Activated CD4-positive, CD25-positive, alpha-beta regulatory T cell (primary cell): ENCODE measurements at places on chromosomes 16 and 17.

DNA sequence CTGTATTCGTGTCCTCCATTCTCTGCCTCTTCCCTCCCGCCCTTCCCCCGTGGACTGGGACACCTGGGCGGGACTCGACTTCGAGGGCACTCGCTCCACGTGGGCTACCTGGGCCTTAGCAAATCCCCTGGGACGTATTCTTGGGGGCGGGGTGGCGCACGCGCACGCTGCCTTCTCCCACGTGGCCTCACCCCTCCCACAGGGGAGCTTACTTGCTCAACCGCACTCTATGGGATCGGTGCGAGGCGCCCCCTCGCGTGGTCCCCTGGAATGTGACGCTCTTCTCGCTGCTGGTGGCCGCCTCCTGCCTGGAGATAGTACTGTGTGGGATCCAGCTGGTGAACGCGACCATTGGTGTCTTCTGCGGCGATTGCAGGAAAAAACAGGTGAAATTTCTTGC is 3.5 kb downstream of the VMO1 start:
- DNase-seq = no peak

GRCh38 chr17:64692187-64692586 is 30.1 kb upstream of the SMURF2 start:
- no peak for DNase-seq

- DNase-seq = no peak
Measured at GRCh38 chr17:37274461-37274860, 101.3 kb upstream of the C17orf78 start.

GRCh38 chr16:87628940-87629339 is 26.6 kb downstream of the JPH3 start:
- DNase-seq = no peak

DNA sequence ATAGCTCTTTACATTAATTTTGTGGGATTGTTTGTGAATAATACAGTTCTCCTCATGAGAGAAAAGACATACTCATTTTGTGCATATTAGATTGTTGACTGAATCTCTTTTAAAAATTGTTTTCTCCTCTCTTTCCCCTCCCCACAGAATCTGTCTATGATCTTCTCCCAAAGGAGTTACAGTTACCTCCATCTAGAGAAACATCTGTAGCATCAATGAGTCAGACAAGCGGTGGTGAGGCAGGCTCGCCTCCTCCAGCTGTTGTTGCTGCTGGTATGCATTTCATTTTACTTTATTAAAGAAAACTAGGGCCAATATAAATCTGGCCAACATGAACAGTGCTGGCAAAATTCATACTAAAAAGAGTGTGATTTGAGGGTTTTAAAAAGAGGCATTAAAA is 60.5 kb downstream of the NFAT5 start:
- DNase-seq = no peak

GRCh38 chr17:38460716-38461630 is 32.7 kb downstream of the ARHGAP23 start:
- DNase-seq = no peak

DNA sequence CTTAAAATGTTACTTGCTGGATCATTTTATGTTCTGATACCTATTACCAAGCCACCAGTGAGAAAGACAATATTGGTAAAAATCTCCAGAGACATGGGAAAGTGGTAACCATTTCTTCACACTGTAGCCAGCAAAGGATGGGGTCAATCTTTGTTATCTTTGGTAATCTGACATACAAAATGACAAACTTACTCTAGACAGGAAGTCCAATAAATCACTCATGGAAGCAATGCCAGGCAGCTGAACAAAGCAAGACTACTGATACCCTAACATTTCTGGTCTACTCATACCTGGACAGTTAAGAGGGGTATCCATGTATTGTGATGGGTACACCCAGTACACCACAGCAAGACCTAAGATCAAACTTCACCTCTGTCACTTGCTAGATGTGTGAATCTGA is 19.0 kb downstream of the GRB2 start:
- DNase-seq = no peak

DNA sequence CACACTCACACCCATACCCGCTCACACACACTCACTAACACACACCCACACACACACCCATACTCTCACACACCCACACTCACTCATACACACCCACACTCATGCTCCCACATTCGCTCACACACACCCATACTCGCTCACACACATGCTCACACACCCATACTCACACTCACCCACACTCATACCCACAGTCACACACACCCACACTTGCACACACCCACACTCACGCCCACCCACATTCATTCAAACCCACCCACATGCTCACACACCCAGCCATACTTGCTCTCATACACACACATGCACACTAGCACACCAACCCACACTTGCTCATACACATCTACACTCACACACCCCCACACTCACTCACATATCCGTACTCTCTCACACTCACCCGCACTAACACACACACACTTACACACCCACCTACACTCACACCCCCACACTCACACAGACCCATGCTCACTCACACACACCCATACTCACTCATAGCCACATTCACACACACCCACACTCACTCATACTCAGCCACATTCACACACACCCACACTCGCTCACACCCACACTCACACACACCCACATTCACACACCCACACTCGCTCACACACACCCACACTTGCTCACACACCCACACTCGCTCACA is 322.4 kb upstream of the N4BP1 start:
- no peak for DNase-seq

GRCh38 chr16:23587726-23588125 is 8.4 kb downstream of the NDUFAB1 start:
- no peak for DNase-seq

GRCh38 chr17:82548681-82549303 is 29.3 kb downstream of the FOXK2 start:
- no peak for DNase-seq

DNA sequence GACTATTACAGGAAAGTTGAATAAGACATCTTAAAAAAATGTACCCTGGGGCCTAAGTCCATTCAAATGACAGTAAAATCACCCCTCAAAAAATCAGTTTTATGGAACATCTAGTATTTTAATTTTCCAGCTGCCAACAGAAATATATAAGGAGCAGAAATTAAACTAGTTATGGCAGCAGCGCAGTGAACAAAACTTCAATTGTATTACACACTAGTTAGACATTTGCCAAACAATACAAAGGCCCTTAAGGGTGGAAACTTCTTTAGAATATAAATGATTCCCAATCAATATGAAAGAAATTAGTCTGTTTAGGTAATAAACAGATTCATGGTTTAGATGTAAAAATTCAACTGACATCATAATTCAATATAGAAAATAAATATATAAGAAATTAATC is 18.1 kb upstream of the RFFL start:
- DNase-seq = no peak

DNA sequence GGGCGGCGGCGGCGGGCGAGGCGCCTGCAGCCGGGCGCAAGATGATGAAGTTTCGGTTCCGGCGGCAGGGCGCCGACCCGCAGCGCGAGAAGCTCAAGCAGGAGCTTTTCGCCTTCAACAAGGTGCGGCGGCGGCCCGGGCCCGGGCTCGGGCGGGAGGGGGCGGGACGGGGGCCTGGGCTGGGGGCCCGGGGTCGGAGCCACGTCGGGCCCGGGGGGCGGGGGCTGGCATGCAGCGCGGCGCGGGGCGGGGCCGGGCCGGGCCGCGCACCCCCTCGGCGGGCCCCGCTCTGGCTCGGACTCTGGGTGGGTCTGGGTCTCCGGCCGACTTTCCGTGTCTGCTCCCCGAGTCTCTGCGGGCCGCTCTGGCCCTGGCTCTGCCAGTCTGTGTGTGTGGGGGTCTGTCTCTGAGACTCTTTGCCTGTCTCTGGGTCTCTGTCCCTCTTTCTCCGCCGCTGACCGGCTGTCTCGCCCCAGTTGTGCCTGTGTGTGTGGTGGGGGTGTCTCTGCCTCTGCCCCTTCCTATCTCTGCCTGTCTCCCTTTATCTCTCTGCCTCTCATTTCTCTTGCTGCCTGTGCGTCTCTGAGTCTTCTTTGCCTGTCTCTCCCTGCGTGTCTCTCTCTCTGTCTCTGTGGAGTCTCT is 328 bp downstream of the LLGL1 start:
- DNase-seq = peak; percentile 51

DNA sequence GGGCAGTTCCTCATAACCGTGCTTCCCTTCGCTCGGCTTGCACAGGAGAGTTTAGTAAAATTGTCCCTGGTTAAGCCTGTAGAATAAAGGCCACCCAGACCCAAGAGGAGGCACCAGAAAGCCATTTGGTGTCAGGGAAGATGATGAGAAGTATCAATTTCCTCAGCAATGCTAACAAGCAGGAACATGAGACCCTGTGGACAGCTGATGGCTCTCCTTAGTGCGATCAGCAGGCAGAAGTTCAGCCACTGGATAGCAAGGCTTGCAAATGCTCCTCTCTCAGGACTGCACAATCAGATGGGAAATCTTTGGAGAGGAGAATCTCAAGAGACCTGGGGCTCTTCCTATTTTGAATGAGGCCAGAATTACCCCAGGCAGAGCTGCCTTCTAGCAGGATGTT is 261.1 kb upstream of the DYNLRB2 start:
- DNase-seq = no peak

GRCh38 chr17:58533616-58534188 is 19.3 kb upstream of the MTMR4 start:
- no peak for DNase-seq

DNA sequence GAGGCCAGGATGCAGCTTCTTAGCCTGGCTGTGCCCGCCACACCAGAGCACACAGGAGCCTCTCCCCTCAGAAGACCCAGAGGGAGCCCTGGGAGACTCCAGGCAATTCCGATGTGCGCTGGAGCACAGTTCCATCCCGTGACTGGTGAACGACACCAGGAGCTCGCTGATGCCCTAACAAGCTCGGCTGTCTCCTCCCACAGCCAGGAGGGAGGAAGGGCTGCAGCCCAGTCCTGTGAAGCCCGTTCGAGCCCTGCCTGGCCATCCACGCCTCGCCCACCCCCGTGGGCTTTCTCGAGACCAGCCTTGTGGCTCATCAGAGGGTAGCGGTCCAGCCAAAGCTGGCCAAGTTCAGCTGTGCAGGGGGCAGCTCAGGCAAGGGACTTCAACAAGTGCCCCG is 21.8 kb upstream of the RASD1 start:
- DNase-seq = no peak

DNA sequence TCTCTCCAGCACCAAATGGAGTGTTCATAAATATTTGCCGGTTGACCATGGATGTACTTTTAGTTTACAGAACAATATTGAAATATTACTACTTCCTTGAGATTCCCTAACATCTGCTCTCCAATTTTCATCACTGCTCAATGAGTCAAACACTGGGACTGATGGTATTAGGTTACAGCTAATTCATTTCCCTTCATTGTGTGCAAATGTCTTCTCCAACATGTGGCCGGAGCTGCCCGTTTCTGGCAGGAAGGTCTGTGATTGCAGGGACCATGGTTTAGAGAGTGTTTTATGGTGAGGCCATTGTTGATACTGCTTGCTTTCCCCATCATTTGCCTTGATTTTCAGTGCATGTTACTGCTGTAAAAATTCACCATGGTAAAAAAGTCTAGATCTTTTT is 209.3 kb downstream of the HS3ST3B1 start:
- DNase-seq = no peak

GRCh38 chr17:752620-753219 is 656 bp upstream of the GEMIN4 start:
- DNase-seq = no peak

GRCh38 chr17:1843947-1844346 is 14.1 kb downstream of the RPA1 start:
- DNase-seq = no peak

DNA sequence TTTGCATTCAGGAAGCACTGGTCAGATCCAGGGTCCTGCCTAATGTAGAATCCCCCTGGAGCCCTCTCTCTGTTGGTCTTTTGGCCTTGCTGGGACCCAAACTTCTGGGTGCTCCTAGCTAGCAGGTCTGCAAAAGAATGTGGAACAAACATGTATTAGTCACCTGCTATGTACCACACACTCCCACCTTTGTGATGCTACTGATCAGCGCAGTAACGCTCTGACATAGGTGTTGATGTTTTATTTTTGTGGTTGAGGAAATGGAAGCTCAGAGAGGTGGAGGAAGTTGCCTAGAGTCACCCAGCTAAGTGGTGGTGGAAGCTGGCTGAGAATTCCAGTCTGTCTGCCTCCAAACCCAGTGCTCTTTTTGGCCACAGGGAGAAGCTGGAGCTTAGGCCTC is 35.8 kb upstream of the LGALS9 start:
- no peak for DNase-seq
